RWPE2 (cell line): ENCODE measurements at places on chromosomes 16 and 17.

DNA sequence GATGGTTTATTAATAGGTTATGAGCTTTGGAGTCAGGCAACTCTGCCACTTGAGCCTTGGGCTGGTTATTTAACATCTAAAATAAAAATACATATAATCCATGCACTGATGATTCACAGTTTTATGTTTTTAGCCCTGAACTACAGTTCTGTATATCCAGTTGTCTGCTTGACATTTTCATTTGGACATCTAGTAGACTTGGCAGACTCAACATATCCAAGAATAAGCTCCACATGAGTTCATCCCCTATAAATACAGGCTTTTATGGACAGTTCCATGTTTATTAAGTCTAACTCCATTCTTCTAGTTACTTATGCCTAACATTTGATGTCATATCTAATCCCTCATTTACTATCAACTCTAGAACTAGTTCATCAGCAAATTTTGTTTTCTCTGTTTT is 174.2 kb downstream of the KIF2B start:
- H3K27me3 ChIP-seq, result no peaks in the 10 kb centered on the region
- H3K4me3 ChIP-seq, result no peak overlapping the region
- H3K4me1 ChIP-seq, result no peaks in the 10 kb centered on the region
- H3K27ac ChIP-seq, result no peak overlapping the region

DNA sequence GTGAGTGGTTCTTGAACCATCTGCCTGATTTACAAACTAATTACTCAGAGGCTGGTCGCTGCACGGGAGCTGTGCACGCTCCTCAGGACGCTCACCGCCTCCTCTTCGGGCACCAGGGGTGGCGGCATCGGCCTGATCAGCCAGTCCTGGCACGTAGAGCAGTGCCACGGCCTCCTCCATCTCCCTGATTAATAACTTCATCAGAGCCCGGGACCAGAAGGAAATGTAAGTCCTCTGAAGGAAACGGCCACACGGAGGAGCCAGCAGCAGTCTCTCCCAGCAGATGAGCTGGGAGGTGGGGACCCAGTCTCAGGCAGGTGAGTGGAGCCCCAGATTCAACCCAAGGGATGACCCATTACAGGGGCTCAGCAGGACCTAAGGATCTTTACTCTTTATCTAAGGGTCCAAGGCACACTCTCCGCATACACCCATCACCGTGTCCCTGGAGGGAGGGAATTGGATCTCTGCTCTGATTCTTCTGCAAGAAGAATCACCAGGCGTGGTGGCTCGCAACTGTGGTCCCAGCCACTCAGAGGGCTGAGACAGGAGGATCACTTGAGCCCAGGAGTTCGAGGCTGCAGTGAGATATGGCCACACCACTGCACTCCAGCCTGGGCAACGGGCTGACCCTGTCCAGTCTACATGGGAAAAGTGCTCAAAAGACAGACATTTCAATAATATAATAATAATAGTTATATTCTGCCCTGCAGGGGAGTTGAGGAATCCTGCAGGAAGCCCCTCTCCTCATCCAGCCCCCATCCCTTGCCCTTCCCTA is 366.5 kb downstream of the SEC14L1 start:
- no peak for DNase-seq
- no peak overlapping the region for H3K4me3 ChIP-seq
- no peak overlapping the region for H3K27ac ChIP-seq

DNA sequence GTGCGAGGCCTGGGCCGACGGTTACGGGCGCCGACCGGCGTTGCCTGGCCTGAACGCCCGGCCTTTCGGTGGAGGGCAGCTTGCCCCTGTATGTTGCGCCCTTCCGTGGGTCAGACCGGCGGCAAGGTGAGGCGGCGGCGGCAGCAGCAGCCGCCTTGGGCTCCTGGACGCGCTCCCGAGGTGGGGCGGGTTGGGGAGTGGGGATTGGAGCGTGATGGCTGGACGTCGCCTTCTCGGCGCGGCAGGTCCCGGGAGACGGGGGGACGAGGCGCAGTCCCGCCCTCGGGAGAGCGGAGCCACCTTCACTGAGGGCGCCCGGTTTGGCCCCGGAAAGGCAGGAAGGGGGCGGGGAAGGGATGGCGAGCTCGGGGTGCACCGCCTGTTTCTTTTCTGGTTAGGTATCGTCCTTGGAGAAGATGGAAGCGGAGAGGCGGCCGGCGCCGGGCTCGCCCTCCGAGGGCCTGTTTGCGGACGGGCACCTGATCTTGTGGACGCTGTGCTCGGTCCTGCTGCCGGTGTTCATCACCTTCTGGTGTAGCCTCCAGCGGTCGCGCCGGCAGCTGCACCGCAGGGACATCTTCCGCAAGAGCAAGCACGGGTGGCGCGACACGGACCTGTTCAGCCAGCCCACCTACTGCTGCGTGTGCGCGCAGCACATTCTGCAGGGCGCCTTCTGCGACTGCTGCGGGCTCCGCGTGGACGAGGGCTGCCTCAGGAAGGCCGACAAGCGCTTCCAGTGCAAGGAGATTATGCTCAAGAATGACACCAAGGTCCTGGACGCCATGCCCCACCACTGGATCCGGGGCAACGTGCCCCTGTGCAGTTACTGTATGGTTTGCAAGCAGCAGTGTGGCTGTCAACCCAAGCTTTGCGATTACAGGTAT is 671 bp downstream of the DGKE start:
- H3K4me3 ChIP-seq, result peak overlapping the region; percentile 59
- H3K27me3 ChIP-seq, result no peaks in the 10 kb centered on the region
- H3K27ac ChIP-seq, result peak overlapping the region; percentile 50
- peak; percentile 75 for DNase-seq

- H3K27me3 ChIP-seq, result no peaks in the 10 kb centered on the region
- peaks cover 32% of the 10 kb centered on the region for H3K4me1 ChIP-seq
- H3K4me3 ChIP-seq, result no peak overlapping the region
Measured at GRCh38 chr16:55495616-55496289, 13.1 kb upstream of the LPCAT2 start.

DNA sequence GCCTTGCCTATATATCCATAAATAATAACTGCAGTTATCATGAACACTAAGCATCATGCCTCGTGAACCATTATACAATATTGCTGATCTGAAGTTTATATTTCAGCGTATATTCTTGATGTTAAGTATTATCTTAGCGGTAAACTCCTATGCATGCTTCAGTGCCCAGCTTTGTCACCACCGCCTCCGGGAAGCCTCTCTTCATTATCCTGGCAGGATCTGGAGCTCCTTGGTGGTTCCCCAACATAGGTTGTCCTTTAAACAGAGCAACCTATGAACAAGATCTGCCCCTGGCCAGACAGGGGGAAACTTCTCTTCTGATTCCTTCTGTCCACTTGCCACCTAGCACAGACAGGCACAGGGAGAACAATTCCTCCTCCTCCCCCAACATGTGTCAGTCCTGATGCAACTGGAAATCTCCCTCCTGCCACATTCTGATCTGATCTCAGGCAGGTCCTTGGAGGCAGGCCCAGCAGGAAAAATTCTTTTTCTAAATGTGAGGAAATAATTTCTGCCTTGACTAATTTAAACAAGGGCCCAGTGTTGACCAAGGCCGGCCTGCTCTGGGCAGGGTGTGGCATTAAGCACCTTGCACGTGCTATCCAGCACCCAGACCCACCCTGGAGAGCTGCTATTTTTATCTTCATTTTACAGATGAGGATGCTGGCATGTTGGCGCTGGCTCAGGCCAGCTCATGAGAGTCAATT is 22.4 kb downstream of the SPNS2 start:
- H3K4me3 ChIP-seq, result no peak overlapping the region
- H3K4me1 ChIP-seq, result peaks cover 13% of the 10 kb centered on the region
- H3K27me3 ChIP-seq, result no peaks in the 10 kb centered on the region
- H3K27ac ChIP-seq, result peak overlapping the region; percentile 29

DNA sequence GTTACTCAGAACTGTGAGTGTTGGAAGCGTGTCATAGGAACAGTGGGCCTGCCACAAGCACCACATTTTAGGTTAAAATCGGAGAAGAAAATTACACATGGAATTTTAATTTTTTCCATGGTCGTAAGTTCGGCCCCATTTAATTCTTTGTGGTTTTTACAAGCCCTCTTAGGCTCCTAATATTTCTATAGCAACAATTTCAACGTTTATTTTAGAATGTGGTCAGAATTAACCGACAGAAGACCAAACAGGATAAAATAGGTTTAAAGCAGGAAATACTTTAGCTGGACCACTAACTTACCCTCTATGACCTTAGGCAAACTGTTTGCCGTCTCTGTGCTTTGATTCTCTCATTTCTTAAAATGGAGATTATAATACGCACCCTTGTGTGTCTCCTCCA is 69.9 kb downstream of the FTO start:
- peaks cover 38% of the 10 kb centered on the region for H3K4me1 ChIP-seq
- DNase-seq, result no peak
- H3K27ac ChIP-seq, result peak overlapping the region; percentile 77

DNA sequence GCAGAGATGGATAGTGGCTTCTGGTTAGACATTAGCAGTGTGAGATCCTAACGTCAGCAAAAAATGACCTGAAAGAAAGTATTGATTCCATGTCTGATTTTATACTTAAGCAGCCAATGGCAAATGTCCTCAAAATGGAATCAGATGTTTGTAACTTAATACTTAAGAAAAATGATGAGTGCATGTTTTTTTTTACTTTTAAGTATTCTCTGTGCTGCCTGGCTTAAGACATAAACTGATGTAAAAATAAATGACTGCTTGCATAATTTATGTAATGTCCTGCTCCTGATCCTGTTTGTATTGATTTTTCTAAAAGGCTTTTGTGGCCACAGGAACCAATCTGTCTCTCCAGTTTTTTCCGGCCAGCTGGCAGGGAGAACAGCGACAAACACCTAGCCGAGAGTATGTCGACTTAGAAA is 7.4 kb downstream of the CBFB start:
- H3K4me3 ChIP-seq, result no peak overlapping the region
- no peak for DNase-seq
- no peaks in the 10 kb centered on the region for H3K4me1 ChIP-seq
- no peak overlapping the region for H3K27ac ChIP-seq
- H3K27me3 ChIP-seq, result no peaks in the 10 kb centered on the region
- H3K36me3 ChIP-seq, result peaks cover 70% of the 10 kb centered on the region

DNA sequence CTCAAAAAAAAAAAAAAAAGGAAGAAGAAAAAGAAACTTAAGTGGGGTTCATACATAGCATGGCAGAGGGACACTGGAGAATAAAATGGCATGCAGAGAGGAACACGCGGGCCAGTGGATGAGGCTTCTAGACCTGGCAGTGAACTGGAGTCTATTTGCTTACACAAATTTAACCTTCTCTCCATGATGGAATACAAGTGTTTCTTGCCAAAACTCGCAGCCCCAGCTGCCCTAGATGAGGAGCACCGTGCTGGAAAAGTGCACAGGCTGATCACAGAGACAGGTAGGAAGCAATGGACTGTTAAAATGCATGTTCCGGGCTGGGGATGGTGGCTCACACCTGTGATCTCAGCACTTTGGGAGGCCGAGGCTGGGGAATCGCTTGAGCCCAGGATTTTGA is 9.3 kb downstream of the SSTR2 start:
- no peaks in the 10 kb centered on the region for H3K4me1 ChIP-seq
- no peaks in the 10 kb centered on the region for H3K27me3 ChIP-seq
- no peak overlapping the region for H3K27ac ChIP-seq
- no peak for DNase-seq

- no peaks in the 10 kb centered on the region for H3K36me3 ChIP-seq
- no peak for DNase-seq
- H3K4me3 ChIP-seq, result no peak overlapping the region
- H3K27ac ChIP-seq, result no peak overlapping the region
Measured at GRCh38 chr16:11597235-11598095, 10.7 kb upstream of the LITAF start.

DNA sequence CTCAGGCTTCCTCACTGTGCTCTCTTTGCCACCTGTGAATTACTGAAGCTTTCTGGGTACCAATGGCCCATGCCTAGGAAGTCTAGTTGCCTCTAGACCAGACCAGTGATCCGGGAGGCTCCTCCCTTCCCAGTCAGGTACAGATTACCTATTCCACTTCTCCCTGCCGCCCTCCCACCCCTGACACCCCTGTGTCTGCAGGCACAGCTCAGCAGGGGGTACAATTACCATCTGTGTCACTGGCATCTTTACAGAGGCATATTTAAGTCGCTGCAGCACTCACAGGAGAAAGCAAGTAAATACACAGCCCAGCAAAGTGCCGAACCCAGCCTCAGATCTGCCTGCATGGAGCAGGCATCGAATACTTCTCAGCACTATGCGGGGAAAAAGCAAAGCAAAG is 5.3 kb upstream of the WSCD1 start:
- H3K27ac ChIP-seq, result no peak overlapping the region
- H3K4me1 ChIP-seq, result no peaks in the 10 kb centered on the region
- no peak overlapping the region for H3K4me3 ChIP-seq
- no peaks in the 10 kb centered on the region for H3K36me3 ChIP-seq
- peaks cover 40% of the 10 kb centered on the region for H3K27me3 ChIP-seq

DNA sequence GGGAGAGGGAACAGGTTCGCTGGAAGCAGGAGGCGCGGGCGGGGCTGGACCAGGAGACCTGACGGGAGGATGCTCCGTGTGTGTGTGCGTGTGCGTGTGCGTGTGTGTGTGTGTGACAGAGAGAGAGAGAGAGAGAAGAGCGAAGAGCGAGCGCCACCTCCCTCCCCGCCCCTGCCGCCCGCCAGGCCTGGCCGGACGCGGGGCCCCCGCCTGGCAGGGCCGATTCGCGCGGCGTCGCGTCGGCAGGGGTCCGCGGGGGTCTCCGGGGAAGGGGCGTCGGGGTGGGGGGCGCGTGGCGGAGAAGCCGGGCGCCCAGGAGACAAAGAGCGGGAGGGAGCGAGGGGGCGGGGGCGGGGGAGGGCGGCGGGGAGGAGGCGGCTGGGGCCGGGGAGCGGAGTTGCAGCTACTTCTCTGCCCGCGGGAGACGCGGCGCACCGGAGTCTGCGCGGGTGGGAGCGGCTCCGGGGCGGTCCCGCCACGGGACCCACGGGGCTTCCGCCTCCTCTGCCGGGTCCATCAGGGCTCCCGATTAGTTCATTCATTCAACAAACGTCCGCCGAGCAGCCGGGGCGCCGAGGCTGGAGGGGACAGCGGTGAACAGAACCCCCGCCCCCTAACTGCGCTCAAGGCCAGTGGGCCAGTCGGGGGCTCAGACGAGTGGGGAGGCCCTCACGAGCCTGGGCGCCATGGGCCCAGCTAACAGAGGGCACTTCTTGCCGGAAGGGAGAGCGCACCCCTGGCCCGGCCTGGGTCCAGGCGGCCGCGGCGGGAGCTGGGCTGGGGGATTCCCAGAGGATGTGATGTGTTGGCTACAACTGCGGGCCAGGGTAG is at the start of gene SAMD14:
Gene SAMD14, minus strand, starts transcription at position 433 of the 831 bp plus-strand sequence. CDS start 5,201 bp downstream, outside the sequence.
- H3K36me3 ChIP-seq, result 0 out of 2 replicates have a peak, but pooled peaks cover 9% of the 10 kb centered on the region
- peak within 1 kb of the TSS; percentile 22 for H3K4me3 ChIP-seq
- no peak for DNase-seq

DNA sequence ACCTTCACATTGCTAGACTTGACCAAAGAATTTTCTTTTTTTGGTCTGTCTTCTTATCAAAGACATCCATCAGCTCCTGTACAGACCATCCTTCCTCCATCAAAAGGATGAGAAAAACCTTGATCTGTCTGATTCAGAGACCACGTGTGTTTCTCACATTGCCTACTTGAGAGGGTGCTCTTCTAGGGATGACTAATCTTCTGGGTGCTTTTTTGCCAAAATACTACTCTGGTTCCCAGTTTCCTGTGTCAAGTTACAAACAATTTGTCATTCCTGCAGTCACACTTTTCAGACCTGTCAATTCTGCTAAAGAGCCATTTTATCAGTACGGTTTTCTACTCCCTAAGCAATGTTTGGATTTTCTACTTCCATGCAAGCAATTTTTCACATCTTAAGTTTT is 492.2 kb downstream of the CDH11 start:
- no peaks in the 10 kb centered on the region for H3K27me3 ChIP-seq
- no peaks in the 10 kb centered on the region for H3K4me1 ChIP-seq
- H3K36me3 ChIP-seq, result no peaks in the 10 kb centered on the region
- no peak overlapping the region for H3K27ac ChIP-seq
